B cell (primary cell): ENCODE measurements at places on chromosomes 2 and 18.

DNA sequence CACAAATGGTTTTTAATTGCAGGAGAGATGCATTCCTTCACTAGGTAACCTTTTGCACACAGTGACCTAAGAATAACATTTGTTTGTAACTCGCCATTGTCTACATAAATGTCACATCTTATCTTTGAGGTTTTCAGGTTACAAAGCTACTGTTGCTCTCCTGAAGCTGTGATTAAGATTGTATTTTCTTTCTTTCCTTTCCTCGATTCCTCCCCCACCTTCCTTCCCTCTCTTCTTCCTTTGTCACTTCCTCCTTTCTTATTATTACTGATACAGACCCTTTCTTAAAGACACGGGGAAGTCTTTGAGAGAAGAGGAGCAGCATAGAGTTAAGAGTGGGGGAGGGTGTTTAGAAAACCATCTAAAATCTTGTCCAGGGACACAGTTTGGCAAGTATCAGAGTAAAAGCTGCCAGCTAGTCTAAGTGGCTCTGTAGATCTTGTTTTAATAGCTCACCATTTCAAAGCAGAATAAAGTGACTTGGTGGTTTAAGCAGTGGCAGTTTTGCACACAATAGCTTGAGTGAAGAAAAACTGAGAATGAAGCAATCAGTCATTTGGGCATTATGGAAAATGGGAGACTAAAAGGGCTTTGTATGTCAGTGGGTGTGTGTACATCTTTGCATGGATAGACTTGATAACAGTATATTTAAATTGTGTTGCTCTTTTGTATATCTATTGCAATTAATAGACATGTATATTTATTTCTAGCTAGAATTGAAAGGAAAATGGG, 10.9 kb downstream of the CERS6 start:
- H3K27ac ChIP-seq: no peak overlapping the region
- DNase-seq: no peak
- no peaks in the 10 kb centered on the region for H3K27me3 ChIP-seq
- H3K36me3 ChIP-seq: no peaks in the 10 kb centered on the region

GRCh38 chr2:236568068-236568921, 1.3 kb upstream of the ACKR3 start:
- DNase-seq: peak; percentile 73
- H3K27ac ChIP-seq: no peak overlapping the region
- H3K36me3 ChIP-seq: no peaks in the 10 kb centered on the region
- peak overlapping the region; percentile 61 for H3K4me3 ChIP-seq
- peaks cover 30% of the 10 kb centered on the region for H3K4me1 ChIP-seq
- peaks cover 4% of the 10 kb centered on the region for H3K27me3 ChIP-seq

DNA sequence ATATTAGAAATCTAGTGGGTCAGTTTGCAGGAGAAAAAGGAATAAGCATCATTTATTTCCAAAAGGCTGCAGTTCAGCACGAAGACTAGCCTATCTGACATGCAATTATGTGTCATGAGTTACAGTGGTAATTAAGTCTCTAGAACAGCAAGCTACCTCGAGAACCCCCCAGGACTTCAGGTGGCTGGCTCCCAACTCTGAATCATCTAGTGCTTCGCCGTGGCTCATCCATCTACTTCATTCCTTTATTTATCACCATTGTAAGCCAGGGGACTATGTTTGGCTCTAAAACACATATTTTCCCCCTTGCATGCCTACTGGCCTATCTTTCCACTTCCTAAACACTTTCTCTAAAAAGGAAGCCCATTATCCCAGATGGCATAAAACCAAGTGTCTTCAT, 121.6 kb downstream of the TXNL1 start:
- H3K4me3 ChIP-seq: no peak overlapping the region
- no peak for DNase-seq
- H3K27ac ChIP-seq: no peak overlapping the region
- no peaks in the 10 kb centered on the region for H3K36me3 ChIP-seq
- peaks cover 6% of the 10 kb centered on the region for H3K27me3 ChIP-seq

DNA sequence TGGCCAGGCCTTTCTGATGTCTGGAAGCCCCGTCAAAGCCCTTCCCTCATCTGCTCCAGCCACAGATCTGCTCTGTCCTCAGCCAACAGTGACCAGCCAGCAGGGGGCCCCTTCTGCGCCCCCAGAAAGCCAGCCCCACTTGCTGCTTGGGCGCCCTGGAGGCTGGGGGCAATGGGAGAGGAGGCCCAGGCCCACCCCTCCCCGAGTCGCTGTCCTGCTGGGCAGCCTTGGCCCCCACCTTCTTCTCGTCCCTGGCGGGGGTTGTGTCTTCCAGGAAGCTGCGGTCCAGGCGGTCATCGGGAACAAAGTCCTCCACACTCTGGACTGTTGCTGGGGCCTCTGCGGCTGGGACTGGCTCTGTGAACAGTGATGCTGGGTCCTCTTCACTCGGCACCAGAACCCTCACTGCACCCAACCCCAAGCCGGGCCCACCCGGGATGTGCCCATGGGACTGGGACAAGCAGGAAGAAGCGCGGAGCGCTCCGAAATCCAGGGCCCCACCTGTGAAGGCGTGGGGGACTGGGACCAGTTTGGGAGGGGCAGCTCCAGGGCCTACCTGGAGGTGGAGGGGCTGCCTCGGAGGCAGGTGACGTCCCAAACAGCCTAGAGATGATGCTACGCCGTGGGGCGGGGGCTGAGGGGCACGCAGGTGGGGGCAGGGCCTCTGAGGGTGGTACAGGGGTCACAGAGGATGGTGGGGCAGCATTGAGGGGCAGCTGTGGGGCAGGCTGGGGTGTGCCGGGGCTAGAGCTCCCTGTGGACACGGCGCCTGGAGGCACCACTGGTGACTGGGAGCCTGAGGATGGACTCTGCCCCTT, 257.6 kb downstream of the ANKRD30B start:
- no peak for DNase-seq
- no peaks in the 10 kb centered on the region for H3K27me3 ChIP-seq
- H3K4me3 ChIP-seq: no peak overlapping the region
- no peak overlapping the region for H3K27ac ChIP-seq
- H3K4me1 ChIP-seq: no peaks in the 10 kb centered on the region

DNA sequence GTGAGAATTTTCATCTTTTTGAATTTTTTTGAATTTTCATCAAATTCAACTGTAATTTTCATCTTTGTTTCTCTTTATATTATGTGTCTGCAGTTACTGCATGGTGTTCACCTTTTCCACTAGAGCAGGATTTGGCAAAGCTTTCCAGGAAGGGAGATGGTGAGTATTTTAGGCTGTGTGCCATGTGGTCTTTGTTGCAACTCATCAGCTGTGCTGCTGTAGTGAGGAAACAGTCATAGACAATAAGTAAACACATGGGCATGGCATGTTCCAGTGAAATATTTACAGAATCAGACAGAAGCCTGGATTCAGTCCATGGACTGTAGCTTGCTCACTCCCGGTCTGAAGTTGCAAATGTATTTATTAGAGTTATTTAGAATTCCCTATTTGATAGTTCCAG, 120.4 kb downstream of the DCDC2C start:
- no peaks in the 10 kb centered on the region for H3K4me1 ChIP-seq
- no peak overlapping the region for H3K4me3 ChIP-seq
- H3K27me3 ChIP-seq: no peaks in the 10 kb centered on the region
- DNase-seq: no peak
